Suppressor macrophage treated with lipopolysaccharide for 4 hours (primary cell): ENCODE measurements at places on chromosomes 5 and 9.

DNA sequence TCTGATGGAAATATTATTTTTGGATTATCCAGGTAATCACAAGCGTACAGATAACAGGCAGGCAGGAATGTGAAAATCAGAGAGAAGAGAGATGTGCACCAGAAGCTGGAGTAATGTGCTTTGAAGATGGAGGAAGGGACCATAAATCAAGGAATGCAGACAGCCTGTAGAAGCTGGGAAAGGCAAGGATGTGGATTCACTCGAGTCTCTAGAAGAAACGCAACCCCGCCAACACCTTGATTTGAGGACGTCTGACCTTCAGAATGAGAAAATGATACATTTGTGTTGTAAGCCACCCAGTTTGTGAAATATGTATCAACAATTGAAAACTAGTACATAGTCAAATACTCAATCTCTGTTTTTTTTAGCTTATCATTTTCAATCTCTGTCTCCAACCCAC, 207.6 kb upstream of the MPDZ start:
- no peak for DNase-seq

DNA sequence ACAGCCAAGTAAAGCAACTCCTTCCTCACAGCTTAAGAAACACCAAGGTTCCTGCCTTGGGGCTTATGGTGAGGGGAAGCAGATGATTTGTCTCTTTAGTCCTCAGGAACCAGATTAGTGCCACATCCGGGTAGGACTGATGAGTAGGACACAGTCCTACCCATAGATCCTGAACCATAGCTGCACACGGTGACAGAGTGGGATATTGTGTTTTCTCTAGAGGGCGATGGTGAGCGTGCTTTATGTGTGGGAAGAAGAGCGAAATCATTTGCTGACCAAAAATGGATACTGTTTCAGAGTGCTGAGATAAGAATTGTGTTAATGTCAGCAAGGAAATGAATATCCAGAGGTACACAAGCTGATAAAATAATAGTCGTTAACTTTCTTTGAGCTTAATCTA, 209.0 kb upstream of the FBXL7 start:
- no peak for DNase-seq

GRCh38 chr9:124939944-124940343, 939 bp downstream of the GOLGA1 start:
- DNase-seq: no peak

DNA sequence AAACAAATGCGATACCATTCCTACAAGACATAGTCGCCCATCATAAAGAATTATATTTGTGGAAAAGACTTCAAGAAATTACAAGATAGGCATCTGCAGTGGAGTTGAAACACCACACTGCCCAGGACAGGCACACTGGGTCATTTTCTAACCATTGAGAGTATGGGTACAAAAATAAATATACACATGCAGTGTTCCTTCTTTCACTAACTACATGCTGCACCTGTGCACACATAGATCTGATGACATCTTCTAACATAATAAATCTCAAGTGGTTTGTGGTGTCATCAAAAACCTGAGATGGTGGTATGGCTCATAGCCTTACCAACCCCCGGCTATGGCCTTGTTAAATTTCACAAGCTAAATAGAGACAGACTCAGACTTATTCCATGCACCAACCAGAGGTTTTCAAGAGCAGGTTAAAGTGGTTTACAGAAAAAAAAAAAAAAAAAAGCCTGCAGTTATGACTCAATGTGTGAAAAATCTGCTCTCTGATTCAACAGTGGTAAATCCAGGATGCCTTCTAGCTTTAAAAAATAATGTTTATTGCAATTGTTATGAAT, 12.4 kb upstream of the NFIB start:
- DNase-seq: no peak

GRCh38 chr5:68652534-68652965, 437.0 kb downstream of the PIK3R1 start:
- DNase-seq: no peak

DNA sequence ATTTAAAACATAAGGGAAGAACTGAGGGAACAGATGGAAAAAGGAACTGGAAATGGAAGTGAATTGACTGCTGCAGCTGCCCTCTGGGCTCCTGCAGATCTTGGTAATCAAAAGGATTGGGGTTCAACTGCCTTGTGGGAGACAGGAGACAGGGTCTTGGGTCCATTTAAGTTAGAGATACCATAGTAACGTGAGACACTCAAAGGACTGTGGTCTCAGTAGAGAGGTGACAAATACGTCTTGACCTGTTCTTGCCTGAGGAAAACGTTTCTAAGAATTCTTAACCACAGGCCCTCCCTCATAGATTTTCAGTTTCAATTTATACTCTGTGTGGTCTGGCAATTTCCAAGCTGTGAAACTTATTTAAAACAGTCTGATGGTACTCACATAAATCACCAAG, 100.8 kb upstream of the DHFR start:
- peak; percentile 25 for DNase-seq
